K562 (cell line): ENCODE measurements at places on chromosomes 3 and 15. TPM values are rescaled to one million over a fixed set of nuclear protein-coding genes. Genes with fewer than 3 reads are reported as not detected.

DNA sequence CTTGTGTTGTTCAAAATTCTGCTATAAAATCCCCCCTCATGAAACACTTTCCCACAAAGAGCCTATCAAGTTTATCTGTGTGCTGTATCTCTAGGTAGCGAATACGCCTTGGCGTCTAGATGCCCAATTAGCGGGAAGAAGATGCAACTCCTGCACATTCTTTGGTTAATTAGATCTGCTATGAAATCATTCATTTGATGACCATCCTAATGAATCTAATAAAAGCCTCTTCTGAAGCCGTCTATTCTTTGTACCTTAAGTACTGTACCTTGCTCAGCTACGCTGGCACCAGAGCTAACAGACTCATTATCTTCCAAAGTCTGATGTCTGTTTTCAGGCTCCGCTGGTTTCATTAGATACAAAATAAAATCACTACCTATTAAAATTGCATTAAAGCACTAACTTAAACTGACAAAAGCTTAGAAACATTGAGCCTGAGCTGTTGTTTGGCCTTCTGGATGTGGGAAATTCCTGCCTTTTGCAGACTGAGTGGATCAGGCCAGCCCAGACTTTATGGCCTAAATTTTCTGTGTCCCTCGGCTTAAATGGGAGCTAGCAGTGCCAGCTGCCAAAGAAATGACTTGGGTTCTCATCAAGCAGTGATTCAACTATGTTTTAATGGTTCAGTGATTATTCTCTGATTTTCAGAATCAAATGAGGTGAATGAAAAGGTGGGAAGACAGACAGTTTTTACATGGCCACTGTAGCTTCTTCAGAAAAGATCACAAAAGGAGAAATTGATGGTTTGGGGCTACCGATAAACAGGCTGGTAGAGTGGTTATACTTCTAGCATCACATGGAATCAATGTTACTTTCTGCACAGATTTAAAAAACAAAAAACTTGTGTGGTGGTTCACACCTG is 28.4 kb upstream of the CHST2 start:
- no peaks in the 10 kb centered on the region for H3K27me3 ChIP-seq
- no peak overlapping the region for H3K4me3 ChIP-seq
- H3K4me1 ChIP-seq: peaks cover 14% of the 10 kb centered on the region; the same call in 2 of the 3 replicates
- H3K27ac ChIP-seq: no peak overlapping the region
- no peaks in the 10 kb centered on the region for H3K36me3 ChIP-seq

DNA sequence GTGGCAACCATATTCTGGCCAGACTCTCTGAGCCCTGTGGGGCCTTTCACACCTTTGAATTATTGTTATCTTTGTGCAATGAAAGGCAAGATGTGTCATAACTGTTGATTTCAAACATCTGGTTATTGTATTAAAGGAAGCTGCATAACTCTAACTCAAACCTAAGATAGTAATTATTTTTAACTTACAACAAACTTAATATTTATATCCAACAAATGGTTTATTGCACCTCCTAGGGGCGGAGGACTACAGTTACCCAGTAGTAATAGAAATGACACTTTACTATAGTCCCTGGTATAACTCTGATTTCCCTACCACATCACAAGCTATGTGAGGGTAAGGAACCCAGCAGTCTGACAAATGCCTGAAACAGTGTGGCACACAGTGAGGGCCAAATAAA is 363.9 kb upstream of the SUCLG2 start:
- no peak overlapping the region for H3K27ac ChIP-seq

Gene RETNLB
- total RNA-seq: not detected in 2 replicates

Gene PLA2G4D
- total RNA-seq: 0.04 TPM in 1 of 2 replicates, not detected in the other

GRCh38 chr15:78390242-78390641 is 47.8 kb upstream of the IREB2 start:
- no peak overlapping the region for H3K27ac ChIP-seq
- no peak for DNase-seq
- H3K4me3 ChIP-seq: no peak overlapping the region
- no peaks in the 10 kb centered on the region for H3K36me3 ChIP-seq

Gene IMPG2
- 0.09 and 0.13 TPM in 2 replicates for total RNA-seq

Gene GOLGA8G
- not detected in 2 replicates for total RNA-seq

- no peaks in the 10 kb centered on the region for H3K36me3 ChIP-seq
- H3K27me3 ChIP-seq: no peaks in the 10 kb centered on the region
- no peaks in the 10 kb centered on the region for H3K4me1 ChIP-seq
Observed at GRCh38 chr3:178350763-178351162, 185.5 kb upstream of the KCNMB2 start.

GRCh38 chr3:126360046-126360713 is 3.0 kb upstream of the KLF15 start:
- peaks cover 5% of the 10 kb centered on the region; the same call in 1 of the 3 replicates for H3K4me1 ChIP-seq
- no peak overlapping the region for H3K4me3 ChIP-seq
- H3K27ac ChIP-seq: no peak overlapping the region
- H3K27me3 ChIP-seq: no peaks in the 10 kb centered on the region; the same call in 2 of the 3 replicates
- no peak for DNase-seq

Gene SYNPR
- total RNA-seq: not detected in 2 replicates
